ENCODE measurements at places on chromosomes 4 and X.

- no peak for DNase-seq
Observed at GRCh38 chrX:53190363-53190960, 34.5 kb downstream of the KDM5C start.

GRCh38 chrX:45765767-45766166, 565.1 kb upstream of the DIPK2B start:
- DNase-seq, result no peak

DNA sequence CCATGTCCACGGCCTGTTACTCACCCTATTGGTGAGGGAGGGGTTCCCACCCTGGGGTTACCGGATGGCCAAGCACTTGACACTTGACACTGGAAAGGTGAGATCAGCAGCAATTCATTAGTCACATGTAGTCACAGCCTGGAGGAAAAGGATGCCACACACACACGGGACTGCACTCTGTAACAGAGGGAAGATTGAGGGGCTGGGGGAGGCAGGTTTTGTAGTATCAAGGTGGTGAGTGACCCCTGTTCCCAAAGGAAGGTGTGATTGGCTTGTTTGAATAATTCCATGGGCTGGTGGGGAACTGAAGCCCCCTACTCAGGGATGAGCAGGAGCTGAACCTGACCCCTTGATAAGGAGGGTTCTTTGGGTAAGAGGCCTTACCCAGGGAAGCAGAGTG, 96.0 kb upstream of the HELT start:
- no peak for DNase-seq

DNA sequence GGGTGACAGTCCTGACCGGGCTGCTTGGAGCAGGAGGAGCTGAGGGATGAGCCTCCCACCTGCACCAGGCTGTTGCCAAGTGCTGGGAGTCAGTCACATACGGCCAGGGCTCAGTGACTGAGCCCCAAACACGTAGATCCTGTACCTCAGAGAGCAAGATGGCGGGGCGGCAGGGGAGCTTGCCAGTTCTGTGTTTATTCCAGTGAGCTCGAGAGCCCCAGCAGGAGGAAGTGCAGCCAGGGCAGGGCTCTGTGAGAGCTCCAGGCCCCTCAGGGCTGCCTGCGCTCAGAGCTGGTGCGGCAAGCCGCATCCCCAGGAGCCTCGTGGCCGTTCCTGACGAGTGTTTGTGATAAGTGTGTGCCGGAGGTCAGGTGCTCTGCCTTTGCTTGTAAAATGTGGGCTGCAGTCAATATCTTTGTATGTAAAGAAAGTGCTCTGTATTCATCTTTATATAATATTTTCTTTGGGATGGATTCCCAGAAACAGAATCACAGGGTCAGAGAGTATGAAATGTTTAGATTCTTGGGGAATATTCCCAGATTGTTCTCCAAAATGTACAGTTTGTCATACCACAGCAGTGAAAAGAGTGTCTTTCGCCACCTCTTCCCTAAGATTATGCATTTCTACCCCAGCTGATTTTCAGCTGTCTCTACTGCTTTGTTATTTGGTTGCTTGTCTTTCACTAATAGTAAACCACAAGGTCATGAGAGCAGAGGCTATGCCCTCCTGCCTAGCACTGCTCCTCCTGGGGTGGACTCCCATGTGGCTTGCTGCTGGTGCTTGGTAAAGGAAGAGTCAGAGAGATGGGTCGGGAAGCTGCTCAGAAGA, 50.3 kb downstream of the NELFA start:
- DNase-seq, result no peak

GRCh38 chr4:78634011-78634664, 82.6 kb downstream of the ANXA3 start:
- no peak for DNase-seq

All from NCI-H774 (cell line).